ENCODE measurements at places on chromosomes 3 and 15.

DNA sequence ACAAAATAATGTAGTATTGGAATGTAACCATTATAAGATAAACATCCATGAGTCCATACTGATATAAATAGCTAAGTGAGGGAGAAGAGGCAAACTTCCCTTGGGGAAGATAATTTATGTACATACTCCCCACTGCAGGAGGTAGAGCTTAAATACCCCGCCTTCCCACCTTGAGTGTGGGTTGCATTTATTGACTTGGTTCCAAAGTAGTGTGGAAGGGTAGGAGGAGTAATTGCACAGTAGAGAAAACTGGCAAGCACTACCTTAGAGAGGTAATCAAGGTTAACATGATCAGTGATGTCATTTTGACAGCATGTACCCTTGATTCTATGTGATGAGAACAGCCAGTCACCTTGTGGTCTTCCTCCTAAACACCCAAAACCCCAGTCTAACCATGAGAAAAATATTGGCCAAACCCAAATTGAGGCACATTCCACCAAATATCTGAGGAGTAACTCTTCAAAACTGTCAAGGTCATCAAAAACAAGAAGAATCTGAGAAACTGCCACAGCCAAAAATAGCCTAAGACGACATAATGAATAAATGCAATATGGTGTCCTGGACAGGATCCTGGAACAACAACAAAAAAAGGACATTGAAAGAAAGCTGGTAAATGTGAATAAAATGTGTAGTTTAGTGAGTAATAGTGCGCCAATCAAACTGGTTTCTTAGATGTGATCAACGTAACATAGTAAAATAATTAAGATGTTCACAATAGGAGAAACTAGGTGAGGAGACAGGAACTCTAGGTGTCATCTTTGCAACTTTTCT, 774 bp upstream of the CNOT10 start:
- DNase-seq = no peak

DNA sequence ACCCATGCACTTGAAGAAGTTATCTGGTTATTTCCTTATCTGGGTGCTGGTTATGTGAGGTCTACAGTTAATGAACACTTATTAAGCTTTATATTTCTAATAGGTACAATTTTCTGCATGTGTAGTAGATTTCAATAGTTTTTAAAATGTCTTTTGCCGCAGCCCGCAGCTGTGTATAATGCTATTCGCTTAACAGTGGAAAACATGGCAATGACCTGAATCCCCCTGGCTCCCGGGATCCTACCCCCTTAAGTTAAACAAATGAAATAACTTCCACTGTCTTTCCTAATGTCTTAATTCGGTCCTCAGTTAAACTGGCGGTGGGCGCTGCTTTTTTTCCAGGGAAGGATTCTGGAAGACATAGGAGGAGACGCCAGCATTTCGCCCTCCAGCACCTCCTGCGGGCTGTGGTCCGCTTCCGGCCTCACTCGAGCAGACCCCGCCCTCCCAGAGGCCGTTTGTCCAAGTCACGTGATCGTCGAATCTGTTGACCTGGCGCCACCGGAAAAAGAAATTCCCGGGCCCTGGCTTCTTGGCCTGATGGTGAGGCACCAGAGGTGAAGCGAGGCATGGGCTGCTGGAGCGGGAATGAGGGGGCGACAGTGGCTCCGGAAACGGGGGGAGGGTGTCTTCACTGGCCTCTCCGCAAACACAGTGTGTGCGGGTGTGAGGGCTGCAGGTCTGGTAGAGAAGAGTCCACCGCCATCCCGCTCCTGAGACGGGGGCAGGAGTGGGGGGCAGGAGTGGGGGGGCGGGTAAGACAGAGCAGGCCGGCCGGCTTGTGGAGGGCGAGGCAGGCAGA, 45.6 kb upstream of the CSPG4 start:
- DNase-seq = peak; percentile 70

- DNase-seq = no peak
These were observed 27.5 kb downstream of the MASP1 start for GRCh38 chr3:187264021-187264420.

- DNase-seq = no peak
These were observed 40.6 kb upstream of the NMNAT3 start for GRCh38 chr3:139718415-139718814.

- no peak for DNase-seq
These were observed 21.0 kb downstream of the RAB8B start for GRCh38 chr15:63210151-63211091.

DNA sequence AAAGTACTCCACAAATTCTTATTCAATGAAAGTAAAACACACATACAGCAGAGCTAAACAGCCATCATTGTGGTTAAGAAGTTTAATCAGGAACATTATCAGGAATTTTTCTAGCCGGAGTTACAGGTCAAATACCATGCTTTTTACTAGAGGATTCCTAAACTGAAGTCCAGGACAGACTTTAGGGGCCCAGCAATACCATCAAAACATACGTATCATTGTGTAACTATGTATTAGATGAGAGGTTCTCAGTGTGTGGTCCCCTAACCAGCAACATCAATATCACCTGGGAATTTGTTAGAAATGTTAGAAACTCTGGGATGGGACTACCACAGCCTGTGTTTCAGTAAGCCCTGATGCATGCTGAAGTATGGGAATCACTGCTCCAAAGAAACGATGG, 404.2 kb upstream of the IL12A start:
- no peak for DNase-seq

DNA sequence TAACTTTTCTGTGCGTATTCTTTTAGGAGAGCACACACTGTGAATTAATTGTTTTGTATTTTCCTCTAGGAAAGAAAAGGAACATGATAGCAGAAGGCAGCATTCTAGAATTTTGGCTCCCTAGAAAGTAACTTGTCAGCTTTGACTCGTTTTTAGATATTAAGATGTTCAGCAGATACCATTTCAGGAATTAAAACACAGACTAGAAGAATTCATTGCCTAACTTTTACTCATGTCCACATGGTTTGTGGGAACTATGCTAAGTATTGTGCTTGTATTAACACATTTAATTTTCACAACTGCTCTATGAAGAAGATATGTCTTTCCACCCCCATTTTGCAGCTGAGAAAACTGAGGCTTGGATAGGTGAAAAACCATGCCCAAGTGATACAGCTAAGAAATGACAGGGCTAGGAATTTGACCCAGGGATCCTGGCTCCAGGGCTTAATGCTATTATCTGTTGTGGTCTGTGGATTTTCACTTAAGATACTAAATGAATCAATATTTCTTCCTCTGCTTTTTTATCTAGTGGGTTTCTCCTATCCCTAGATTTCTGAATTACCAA, 128.8 kb downstream of the MITF start:
- no peak for DNase-seq

GRCh38 chr3:83235180-83235814, 1473.9 kb upstream of the GBE1 start:
- no peak for DNase-seq

DNA sequence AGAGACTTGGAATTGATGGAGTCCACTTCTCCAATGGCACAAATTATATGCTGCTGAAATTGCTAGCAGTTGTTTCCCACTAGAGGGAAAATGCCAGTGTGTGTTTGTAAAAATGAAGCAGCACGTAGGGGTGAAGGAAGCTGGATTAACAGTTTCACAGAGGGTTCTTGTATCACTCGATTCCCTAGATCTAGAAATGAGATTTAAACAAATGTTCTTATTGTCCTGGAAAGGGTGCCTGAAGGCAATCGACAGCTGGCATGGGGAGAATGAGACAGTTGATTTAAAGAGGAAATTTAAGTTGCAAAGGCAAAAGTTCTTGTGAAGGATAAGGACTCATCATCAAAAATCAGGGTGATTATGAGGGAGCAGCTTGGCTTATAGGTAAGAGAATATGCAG, 234.8 kb upstream of the ARPP21 start:
- no peak for DNase-seq

DNA sequence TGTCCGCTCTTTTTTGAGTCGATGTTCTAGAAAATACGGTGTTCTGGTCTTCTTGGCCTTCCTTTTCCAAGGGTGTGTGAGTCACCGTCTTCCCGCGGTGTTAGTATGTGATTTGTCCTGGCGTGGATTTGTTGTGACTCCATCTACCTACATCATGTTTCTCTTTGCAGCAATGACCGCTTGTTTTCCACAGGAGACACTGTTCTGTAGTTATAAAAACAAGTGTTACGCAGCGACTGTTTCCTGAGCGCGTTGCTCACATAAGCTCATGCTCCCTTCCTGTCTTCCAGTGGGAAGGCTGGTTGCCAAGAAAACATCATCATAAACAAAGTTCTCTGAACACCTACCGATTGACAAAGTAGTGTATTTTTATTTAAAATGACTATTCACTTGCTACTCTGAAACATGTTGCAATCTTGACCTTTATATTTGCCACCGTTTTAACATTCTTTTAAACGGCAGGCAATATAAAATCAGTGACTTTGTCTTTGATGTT, 19.0 kb downstream of the USP13 start:
- no peak for DNase-seq

- DNase-seq = no peak
These were observed 393.6 kb upstream of the TPM1 start for GRCh38 chr15:62648954-62649353.

- no peak for DNase-seq
These were observed 42.4 kb downstream of the FBN1 start for GRCh38 chr15:48603123-48603500.

DNA sequence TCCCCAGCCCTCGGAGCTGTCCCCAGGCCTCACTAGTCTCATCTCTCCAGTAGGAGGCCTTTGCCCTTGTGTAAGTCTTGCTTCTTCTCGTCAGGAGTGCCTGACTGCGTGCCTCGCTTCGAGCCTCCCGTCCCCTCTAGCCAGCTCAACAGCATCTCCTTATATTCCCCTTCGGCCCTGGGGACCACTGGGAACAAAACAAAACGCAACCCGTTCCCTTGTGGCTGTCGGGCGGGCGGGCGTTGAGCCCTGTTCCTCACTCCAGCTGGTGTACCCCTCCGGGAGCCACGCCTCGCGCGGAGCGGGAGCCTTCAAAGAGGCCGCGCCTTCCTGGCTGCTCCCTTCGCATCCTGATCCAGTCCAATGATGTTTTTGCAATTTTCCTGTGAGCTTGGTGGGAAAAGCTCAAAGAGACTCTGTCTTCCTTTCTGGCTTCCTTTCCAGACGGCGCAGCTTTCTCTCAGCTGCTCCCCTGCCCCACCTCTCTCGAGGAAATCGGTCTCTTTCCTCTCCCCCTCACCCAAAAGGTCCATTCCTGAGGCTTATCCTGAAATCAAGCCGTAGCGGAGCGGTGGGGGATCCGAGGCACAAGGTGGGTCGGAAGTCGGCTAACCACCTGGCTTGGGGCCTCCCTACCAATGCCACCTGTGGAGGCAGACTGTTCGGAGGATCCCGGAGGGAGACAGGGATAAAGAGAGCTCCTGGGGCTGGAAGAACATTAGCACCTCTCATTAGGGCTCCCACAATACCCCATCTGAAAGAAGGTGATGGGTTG, 33.4 kb upstream of the SRP14 start:
- no peak for DNase-seq

GRCh38 chr3:127844326-127844942, 22.1 kb upstream of the MGLL start:
- DNase-seq = no peak

DNA sequence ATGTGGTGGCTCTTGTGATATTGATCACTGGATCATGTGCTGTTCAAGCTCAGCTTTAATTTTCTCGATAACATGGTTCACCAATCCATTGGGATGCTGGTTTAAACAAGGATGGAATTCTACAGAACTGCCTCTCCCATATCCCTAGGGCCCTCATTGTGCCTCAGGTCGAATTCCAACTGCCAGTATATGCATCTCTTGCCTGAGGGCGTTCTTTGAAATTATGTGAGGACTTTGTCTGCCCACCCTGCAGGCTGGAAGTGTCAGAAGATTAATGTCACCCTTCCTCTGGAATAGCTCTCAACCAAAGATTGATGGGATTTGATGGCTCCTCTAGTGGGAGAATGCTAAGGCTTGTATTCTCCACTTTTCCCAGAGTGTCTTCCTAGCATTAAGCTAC, 175.6 kb upstream of the GALNT15 start:
- DNase-seq = no peak

GRCh38 chr15:73328149-73328820, 40.5 kb downstream of the HCN4 start:
- DNase-seq = no peak

GRCh38 chr3:179995406-179995805, 41.3 kb downstream of the PEX5L start:
- DNase-seq = no peak

DNA sequence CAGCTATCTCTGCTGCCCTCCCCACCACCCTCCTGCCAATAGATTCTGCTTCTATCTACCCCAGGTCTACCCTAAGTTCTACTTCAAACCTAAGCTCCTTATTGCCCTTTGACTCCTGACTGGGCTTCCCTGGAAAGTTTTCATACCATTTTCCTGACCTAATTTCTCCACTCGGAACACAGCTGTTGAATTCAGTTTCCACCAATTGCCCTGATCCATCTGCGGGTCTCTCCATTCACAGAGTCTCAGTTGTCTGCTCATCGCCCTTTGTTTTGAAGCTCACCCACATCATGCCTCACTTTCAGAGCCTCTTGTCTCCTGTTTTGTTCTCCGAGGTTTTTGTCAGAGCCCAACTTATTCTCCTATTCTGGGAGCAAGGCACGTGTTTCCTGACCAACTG, 56.8 kb upstream of the ABI3BP start:
- DNase-seq = no peak

DNA sequence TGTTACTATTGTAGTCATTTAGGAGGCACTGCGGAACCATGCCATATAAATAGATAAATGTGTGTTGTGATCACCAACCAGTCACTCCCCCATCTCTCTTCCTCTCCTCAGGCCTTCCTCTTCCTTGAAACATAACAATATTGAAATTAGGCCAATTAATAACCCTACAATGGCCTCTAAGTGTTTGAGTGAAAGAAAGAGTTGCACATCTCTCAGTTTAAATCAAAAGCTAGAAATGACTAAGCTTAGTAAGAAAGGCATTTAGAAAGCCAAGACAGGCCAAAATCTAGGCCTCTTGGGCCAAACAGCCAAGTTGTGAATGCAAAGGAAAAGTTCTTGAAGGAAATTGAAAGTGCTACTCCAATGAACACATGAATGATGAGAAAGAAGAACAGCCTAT, 8.1 kb upstream of the DNASE1L3 start:
- no peak for DNase-seq

- no peak for DNase-seq
These were observed 8.4 kb upstream of the FSTL1 start for GRCh38 chr3:120459196-120459595.

DNA sequence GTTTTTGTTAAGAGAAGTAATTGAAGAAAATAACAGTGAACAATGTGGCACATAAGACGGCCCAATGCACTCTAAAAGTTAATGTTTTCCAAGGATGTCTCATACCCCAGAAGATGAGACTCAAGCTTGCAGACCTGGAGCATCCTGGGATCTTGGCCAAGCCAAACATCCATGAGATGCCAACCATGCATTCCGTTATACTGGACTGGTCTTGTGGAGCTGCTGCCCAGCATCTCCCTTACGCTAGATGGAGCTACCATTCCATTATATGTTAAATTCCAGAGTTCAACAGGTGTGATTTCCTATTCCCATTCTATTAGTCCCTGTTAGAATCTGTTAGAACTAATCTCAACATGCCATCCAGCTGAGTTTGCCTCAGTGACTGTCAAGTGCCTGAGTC, 181.8 kb downstream of the PDCD6IP start:
- DNase-seq = no peak

- no peak for DNase-seq
These were observed 364.3 kb upstream of the BCHE start for GRCh38 chr3:166201476-166201875.
